ENCODE measurements at places on chromosomes 3 and 15. TPM values are rescaled to one million over a fixed set of nuclear protein-coding genes. Genes with fewer than 3 reads are reported as not detected.

- no peak for ATAC-seq
Measured at GRCh38 chr3:56781762-56782161, 20.0 kb downstream of the ARHGEF3 start.

GRCh38 chr3:57281715-57282114 lies 10.8 kb downstream of the ASB14 start:
- peak; percentile 62 for ATAC-seq

GRCh38 chr15:37764733-37765191 lies 169.7 kb upstream of the TMCO5A start:
- peak; percentile 72 for ATAC-seq

DNA sequence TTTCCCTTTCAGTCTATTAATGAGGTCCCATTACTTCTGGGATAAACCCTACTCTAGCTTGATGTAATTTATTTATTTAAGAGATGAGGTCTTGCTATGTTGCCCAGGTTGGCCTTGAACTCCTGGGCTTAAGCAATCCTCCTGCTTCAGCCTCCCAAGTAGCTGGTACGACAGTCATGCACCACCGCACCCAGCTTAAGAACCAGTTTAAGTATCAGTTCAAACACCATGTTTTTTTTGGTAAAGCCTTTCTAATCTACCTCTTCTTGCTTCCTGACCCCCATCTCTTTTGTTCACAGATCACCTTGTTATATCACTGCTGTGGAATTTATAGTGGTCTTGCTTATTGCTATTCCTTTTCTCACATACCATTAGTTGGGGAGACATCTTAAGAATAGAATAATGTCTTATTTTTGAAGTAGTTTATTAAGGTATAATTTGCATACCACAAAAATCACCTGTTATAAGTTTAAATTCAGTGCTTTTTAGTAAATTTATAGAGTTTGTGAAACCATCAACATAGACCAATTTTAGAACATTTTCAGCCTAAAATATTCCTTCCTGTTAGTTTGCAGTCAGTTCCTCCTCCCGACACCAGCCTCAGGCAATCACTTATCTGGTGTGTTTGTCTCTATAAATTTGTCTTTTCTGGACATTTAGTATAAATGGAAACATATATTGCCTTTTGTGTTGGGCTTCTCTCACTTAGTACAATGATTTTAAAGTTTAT lies 257.9 kb downstream of the PDCD6IP start:
- ATAC-seq, result no peak

GRCh38 chr3:163572856-163573255 lies 1505.4 kb downstream of the SI start:
- ATAC-seq, result no peak

- ATAC-seq, result peak; percentile 50
Measured at GRCh38 chr3:149180057-149180573, 41.5 kb downstream of the CP start.

DNA sequence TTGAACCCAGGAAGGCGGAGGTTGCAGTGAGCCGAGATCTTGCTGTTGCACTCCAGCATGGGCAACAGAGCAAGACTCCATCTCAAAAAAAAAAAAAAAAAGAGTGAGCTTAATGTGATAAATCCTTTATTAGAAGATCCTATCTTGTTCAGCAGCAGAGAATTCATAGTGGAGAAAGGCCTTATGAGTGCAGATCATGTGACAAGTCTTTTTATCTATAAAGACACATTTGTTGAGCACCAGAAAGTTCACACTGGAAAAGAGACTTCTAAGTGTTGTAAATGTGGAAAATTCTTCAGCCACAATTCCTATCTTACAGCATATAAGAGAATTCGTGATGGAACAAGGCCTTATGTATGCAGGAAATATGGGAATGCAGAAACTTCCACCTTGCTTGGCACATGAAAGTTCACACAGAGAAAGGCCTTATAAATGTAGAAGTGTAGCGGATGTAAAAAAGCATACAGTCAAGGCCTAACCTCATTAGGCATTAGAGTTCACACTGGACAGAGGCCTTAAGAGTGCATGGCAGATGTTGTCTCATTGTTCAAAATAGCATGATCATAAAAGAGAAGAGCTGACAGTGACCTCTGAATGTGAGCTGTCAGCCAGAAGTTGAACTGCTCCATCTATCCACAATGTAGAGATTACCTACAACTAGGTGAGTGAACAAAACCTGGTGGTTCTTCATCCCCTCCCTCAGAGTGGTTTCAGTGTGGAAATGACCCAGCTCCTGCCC lies 16.7 kb downstream of the ADAM10 start:
- no peak for ATAC-seq

GRCh38 chr3:85476891-85477495 lies 518.2 kb downstream of the CADM2 start:
- ATAC-seq, result no peak

DNA sequence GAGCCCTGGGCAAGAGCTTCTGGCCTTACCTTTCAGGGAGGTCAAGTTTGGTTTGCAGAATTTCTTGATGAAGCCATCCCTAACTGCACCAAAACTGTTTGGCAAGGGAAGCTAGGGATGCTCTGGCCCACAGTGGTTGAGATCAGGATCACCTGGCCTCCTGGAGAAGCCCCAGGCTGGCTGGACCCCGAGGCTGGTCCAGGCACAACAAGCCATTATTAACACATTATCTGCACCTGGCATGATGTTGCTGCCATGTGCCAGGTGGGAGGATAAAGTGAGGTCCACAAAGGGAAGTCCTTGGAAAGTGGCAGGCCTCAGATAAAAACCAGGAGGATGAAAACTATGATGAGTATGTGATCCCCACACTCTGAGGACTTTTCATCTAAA lies 35.9 kb upstream of the DUSP7 start:
- ATAC-seq, result no peak

DNA sequence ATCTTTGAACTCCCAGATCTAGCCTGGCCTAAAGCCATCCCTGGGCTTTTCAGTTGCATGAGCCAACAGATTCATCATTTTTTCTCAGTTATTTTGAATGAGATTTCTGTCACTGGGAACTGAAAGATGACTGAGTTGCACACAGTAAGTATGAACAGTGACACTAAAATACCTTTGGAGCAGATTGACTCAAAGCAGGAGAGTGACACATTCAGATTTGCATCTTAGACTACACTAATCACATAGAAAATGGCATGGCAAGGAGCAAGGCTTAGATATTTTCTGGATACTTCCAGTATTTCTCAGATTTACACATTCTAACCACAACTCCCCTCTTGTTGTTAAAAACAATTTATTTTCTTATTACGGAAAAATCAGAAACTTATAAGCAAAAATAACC lies 32.8 kb downstream of the SEC62 start:
- peak; percentile 98 for ATAC-seq

DNA sequence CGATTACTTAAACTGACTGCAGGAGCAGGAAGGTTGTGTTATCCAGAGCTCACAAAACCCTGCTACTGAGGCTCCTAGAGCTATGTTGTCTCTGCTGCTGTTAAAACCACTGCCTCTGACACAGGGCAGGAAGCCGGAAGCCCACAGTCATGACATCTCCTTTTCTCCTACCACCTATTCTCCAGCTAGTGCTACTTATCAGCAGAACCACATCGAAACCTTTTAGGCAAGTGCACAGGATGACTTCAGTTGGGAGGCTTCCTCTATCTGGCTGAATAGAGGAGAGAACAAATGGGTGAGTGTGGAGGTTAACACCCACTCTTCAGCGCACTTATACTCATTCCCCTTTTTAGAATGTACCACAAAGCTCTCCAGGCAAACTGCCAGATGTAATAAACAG lies 638.0 kb downstream of the OTOL1 start:
- no peak for ATAC-seq

GRCh38 chr15:77185242-77185785 lies 114.4 kb upstream of the TSPAN3 start:
- ATAC-seq, result no peak

- no peak for ATAC-seq
Measured at GRCh38 chr3:12816521-12817342, 20.3 kb downstream of the CAND2 start.

GRCh38 chr3:138230525-138230924 lies 43.4 kb downstream of the ARMC8 start:
- peak; percentile 59 for ATAC-seq

- no peak for ATAC-seq
Measured at GRCh38 chr3:86648087-86648486, 342.9 kb downstream of the VGLL3 start.

DNA sequence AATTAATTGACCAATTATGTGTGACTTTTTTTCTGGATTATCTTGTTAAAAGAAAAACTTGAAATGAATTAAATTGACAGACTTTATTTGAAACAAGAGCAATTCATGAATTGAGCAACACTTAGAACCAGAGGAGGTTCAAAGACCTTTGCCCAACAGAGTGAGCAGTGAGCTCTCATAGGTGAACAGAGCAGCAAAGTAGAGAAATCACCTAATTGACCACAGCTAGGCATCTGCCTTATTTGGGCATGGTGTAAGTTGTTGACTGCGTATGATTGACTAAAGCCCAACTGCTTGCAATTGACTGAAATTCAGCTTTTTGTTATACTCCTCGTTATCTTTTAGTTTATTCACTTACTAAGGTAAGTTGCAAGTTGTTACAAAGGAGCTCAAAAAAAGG lies 1216.0 kb upstream of the ALCAM start:
- no peak for ATAC-seq

- no peak for ATAC-seq
Measured at GRCh38 chr3:6216135-6217026, 644.5 kb upstream of the GRM7 start.

GRCh38 chr15:34993877-34994276 lies 5.8 kb upstream of the ZNF770 start:
- ATAC-seq, result peak; percentile 92

Gene GOLGA8T
- 0.32 TPM for total RNA-seq

GRCh38 chr3:186596568-186597287 lies 16.1 kb upstream of the AHSG start:
- no peak for ATAC-seq

DNA sequence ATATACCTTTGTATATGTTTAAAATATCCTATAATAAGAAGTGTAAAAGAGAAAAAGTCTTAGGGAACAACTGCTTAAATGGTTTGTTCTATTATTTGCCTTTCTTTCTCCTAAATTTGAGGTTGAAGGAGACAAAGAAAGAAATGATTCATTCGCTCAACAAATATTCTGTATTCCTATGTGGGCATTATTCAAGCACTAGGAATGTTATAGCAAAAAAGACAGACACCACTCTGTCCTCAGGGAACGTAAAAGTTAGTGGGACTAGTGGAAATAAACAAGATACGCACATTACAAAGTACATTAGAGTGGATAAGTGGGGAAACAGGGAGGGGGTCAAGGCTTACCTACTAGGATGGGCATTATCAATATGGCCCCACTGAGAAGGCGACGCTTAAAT lies 332.2 kb downstream of the LPP start:
- no peak for ATAC-seq

Gene GUCA1C
- total RNA-seq, result not detected

Gene RGMA
- 0.15 TPM for total RNA-seq

DNA sequence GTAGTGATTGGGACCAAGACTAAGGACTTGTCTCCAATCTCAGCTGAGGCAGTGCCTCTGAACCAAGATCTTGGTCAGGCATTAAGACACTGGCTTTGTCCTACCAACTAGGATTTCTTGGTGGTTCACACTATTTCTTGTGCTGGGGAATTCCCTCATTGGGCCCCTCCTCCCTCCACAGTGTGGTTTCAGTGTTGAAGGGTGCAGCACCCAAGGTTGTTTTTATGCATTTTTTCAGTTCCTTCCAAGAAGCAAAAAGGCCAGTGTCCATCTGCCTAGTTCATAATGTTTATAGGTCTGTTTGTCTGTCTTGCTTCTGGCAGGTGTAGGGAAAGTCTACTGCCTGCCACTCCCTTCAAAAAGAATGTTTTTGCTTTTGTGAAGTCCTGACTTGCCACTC lies 10.6 kb upstream of the ITPKA start:
- peak; percentile 83 for ATAC-seq

GRCh38 chr15:84871428-84871985 lies 13.0 kb upstream of the SLC28A1 start:
- ATAC-seq, result no peak

- ATAC-seq, result no peak
Measured at GRCh38 chr15:41777421-41777973, 3.2 kb downstream of the MAPKBP1 start.

GRCh38 chr3:63867225-63867624 lies 3.6 kb downstream of the ATXN7 start:
- no peak for ATAC-seq

DNA sequence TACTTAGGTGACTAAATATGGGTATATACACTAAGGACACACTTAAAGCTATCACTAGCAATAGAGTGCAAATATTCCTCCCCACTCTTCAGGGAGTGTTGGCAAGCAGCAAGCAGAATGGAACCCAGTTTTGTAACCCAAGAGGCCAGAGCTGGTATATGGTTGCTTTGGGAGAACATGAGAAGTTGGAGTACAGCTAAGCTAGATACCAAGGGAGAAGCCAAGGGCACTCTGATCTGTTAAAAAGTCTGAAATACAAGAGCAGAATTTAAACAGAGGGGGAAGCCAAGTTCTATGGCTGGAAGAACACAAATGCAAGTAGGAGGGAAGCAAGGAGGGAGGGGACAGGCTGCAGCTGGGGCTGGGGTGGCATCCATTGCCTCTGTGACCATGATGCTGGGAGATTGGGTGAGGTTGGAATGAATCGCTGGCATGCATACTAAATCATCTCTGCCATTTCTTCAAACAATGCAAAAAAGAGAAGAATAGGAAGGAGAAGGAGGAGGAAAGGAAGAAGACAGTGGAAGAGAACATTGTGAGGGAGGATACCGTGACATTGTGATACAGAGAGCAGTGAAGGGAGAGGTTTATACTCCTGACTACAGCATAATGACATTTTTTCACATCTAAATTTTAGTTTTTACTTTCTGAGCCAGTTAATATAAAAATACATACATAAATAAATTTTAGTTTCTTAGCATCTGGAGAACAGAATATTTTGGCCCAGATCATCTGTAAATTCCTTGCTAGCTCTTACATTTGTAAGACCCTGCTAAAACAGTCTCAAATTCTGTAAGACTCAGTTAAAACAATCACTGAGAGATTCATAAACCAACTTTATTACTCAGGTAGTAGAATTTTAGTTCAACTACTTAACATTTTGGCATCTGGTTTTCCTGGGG lies 9.0 kb upstream of the ANXA2 start:
- ATAC-seq, result no peak

DNA sequence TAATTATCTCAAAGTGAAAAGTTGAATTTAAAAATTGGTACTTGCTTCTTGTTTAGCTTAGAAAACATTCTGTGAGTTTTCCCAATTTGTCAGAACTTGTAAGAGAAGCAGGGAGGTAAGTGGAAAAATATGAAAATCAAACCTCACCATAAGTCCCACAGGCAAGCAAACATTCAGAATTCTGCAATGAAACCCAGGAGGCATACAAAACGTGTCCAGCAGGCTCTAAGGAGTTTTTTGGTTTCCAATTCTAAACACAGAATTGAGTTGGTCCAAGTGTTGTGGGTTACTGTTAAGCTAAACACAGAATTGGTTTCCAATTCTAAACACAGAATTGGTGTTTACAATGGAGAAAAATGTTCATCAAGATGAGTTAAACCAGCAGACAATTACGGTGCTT lies 27.1 kb upstream of the ACKR4 start:
- no peak for ATAC-seq

Measured in activated T-helper 17 cell treated with anti-CD3 and anti-CD28 coated beads, Interleukin-2, amount 50 U/mL, for 72 hours (primary cell).